ENCODE measurements at places on chromosomes 3 and 15.

DNA sequence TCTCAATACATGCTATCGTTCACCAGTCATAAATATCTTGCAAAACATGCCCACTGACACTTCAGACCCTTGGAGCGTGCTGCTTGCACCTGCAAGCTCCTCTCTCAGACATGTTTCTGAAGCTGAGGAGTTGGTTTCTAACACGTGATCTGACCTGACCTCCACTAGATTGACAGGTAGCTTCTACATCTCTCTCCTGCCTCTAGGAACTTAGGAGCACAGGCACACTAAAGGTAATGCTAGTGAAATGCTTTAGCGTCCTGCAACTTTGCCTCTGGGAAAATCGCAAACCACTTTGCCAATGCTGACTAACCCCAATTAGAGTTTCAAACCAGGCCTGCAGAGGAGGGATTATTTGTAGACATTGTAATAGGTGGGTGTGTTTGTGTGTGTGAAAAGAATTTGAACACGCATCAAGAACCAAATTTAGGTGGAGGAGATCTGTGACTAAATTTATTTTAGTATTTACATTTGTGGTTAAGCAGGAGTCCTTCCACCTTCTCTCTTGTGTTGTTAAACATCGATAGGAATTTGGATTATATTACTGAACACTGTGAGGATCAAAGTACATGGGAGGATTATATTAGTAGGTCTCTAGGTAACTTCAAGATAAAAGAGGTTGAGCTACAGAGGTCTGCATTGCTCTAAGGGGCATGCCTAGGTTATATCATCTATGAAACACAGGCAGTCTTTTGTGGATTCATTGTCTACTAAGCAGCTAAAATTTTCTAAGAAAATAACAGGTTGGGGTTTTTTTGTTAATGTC, 86.7 kb upstream of the ZBED2 start:
- DNase-seq: no peak

DNA sequence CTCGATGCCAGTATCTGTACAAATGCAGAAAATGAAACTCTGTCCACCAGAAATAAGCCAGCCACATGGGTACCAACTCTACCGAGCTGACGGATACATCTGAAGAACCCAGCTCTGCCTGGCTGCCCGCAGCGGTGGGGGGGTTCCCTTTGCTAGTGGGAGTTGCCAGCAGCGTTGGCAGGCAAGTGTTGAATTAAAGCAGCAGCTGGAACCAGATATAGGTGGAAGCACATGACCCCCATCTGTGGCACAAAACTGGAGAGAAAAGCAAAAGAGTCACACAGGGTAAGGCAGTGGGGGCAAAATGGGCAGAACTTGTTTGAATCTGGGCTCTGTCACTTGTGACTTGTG, 17.9 kb downstream of the CRYGS start:
- DNase-seq: no peak

- no peak for DNase-seq
These were observed 473 bp downstream of the FHIT start for GRCh38 chr3:61250784-61251173.

DNA sequence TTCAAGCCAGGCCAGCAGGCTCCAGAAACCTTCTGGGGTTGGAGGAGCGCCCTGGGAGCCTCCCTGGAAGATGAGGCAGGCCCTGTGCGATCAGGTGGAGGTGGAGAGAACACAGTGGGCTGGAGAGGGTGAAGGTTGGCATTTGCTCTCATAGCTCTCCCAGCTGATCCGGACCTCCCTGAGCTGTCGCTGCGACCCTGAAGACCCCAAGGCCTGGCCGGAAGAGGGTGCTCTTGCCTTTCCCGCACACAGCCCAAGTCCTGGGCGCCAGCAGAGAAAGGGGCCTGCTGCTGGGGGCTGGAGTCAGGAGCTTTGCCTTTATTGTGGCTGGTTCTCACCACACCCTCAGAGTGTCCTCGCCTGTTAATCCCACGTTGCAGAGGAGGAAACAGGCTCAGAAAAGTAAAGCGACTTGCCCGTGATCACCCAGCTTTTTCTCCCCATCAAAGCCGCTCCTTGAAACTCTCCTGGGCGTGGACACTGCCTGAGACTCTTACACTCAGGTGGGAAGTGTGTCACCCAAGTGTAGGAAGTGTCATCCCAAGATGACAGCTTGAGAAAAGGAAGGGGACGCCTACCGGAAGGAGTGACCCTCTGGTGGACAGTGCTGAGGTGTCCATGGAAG, 8.6 kb upstream of the RPL29 start:
- DNase-seq: no peak

DNA sequence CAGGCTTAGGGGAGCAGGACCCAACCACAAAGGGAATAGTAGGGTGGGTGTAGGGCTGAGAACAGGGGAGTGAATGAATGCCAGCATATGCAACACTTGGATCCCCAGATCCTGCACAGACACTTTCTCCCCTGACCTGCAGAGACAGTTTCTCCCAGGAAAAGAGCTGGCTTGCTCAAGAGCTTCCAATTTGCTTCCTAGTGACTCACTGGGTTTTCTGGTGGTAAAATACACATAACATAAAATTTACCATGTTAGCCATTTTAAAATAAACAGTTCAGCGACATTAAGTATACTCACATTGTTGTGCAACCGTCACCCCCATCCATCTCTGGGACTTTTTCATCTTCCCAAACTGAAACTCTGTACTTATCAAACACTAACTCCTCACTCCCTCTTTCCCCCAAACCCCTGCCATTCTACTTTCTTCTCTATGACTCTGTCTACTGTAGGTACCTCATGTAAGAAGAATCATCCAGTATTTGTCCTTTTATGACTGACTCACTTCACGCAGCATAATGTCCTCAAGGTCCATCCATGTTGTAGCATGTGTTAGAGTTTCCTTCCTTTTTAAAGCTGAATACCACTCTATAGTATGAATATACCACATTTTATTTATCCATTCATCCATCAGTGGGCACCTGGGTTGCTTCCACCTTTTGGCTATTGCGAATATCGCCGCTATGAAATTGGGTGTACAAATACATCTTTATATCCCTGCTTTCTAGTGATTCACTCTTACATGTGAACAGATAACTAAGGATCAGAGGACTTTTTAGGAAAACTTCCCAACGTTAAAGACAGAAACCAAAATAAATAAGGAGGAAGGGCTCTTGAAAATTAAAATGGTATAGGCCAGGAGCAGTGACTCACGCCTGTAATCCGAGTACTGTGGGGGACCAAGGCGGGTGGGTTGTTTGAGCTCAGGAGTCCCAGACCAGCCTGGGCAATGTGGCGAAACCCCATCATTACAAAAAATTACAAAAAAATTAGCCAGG, 95.6 kb upstream of the TJP1 start:
- DNase-seq: no peak

GRCh38 chr3:156511987-156512677, 42.8 kb downstream of the SSR3 start:
- no peak for DNase-seq
